ENCODE measurements at places on chromosomes 7 and 10.

- peak; percentile 14 for DNase-seq
These were observed 900 bp downstream of the MKLN1 start for GRCh38 chr7:131328377-131329175.

- peak; percentile 3 for DNase-seq
These were observed 40.1 kb downstream of the TET1 start for GRCh38 chr10:68600041-68600778.

- DNase-seq, result no peak
These were observed 841.3 kb upstream of the ZWINT start for GRCh38 chr10:57202356-57202755.

DNA sequence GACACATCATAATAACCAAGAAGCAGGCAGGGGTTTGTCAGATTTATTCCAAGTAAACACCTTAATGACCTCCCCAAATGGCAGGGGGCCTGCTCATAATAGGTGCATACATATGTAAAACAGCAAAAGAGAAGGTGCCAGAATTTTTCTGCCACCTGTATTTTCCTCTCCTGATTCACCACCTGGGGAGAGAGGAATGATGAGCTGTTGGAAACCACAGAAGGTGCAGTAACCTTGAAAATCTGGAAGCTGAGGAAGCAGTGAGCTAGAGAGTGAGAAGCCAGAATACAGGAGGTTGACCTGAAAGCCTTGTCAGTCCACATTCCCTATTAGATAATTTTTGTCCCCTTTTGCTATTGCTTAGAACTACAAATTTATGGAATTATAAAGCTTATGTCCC is 46.2 kb upstream of the PDE1C start:
- DNase-seq, result no peak

- no peak for DNase-seq
These were observed 19.6 kb downstream of the AVPI1 start for GRCh38 chr10:97667463-97667862.

DNA sequence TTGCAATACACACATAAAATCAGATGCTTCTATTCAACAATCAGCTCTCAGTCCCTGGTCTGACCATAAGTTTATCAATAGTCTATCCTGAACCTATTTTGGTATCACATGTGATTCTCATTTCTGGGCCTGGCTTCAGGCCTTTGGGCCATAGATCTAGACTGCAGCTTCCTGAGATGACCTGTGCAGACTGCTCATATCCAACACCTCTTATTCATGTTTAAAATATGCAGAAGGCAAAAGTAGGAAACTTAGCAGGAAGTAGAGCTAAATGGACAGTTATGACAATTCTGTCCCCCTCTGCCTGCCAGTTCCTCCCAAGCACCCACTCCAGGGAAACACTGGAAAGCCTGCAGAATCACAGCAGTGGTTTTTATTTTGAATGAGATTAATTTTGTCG is 53.3 kb downstream of the C7orf25 start:
- no peak for DNase-seq

- no peak for DNase-seq
These were observed 89.6 kb upstream of the FAM171A1 start for GRCh38 chr10:15460661-15461060.

DNA sequence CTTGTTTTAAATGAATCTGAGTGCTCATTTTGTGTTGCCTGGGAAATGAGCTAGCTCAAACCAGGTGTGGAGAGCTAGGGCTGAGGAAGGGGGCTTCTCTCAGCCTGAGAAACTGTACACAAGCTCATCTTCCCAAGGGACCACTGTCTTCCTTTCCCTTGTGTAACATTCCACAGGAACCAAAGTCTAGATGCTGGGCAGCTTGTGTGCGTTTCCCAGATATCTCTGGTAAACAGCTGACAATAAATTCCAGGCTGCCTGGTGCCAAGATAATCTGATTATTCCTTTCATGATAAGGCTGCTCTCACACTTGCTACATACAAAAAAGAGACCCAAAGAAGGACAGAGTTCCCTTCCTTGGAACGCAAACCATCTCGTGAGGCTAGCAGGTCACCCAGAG is 33.1 kb upstream of the MKLN1 start:
- no peak for DNase-seq

- DNase-seq, result no peak
These were observed 162.4 kb upstream of the MDFIC start for GRCh38 chr7:114759347-114760062.

DNA sequence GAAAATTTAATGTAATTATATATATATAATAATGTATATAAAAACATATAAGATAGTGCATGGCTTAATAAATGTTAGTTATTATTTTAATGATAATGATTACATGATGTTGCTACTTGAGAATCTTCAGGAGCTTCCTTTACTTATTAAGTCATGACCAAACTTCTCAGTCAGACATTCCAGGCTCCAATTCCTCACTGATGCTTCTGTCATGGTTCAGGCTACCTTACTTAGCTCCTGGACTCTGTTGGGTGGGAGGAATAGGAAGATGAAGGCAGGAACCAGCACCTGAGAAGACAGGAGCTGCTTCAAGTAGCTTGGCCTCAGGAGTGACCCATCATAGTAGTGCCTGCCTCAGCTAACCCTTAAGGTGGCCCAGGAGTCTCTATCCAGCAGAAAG is 55.0 kb upstream of the EEPD1 start:
- DNase-seq, result no peak

DNA sequence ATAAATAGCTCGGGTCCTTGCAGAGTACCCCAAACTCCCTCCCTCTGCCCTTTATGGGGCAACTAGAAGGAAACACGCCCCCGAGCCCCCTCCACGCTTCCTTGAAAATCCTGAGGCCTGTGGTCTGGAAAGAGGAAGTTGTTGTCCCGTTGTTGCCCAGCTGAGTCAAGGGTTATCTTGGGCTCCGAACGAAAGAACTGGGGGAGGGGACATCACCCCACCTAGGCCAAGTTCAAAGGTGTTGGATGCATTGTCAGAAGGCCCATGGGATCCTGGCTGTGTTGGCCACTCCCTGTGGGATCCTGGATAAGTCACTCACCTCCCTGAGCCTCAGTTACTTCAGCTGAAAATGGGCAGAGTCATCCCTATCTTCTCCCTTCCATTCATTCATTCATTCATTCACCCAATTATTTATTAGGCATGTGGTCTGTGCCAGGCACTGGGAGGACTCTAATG is at the start of gene CCL24:
CCL24 (minus strand) TSS at position 26 of the 456 bp plus-strand sequence. CDS start 91 bp downstream, outside the sequence.
- DNase-seq, result no peak

- no peak for DNase-seq
These were observed 141.9 kb downstream of the GRM3 start for GRCh38 chr7:86785641-86786040.

DNA sequence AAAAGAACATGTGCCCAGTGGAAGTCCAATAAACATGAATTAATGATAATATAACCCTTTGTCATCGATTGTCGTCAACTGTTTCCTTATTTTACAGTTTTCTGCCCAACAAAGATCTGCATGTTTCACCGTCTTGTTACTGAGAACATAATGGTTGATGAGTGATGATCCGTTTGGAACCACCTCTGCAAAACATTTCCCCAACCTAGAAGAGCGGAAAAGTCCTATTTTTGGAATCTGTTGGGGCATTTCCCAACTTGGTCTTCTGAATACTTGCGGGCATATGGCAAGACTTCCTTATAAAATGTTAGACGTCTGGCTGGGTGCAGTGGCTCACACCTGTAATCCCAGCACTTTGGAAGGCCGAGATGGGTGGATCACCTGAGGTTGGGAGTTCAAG is 32.1 kb downstream of the CNPY1 start:
- no peak for DNase-seq

DNA sequence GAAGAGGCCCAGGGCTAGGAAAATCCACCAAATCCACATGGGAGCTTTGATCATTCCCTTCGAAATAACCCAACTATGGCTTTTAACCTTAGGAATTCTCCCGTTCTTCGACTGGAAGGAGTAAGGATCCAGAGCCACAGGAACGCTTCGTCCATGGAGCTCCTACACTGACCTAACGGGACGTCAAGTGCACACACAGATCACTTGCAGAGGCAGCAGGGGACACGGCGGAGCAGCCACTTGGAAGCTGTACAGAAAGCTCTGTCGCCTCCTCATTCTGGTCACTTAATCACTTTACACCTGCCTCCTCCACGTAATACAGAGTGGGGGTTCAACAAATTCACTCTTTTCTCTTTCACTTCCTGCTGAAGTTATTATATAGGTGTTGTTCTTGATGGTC is 43.9 kb downstream of the RSU1 start:
- no peak for DNase-seq

DNA sequence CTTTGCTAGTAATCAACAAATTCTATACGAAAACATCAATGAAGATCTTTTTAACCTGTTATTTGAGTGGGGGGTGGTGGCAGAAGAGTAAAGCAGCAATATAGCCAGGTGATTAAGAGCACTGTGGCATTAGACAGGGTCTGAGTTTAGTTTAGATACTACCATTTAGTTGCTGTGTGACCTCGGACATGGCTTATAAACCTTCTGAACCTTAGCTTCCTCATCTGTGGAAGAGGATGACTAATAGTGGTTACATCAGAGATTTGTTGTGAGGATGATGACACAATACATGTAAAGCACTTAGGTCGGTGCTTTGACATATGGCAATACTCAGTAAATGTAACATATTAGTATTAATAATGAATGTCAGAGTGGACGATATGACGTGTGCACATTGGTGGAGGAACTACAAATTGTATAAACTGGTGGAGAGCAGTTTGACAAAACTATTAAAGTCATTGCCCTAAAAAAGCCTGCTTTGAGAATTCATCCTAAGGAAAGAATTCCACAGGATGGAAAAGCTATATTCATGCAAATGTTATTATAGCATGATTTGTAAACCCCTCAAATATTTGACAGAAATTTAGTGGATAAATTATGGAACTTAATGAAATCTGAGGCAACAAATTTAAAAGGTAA is 24.3 kb downstream of the SPAG6 start:
- no peak for DNase-seq

DNA sequence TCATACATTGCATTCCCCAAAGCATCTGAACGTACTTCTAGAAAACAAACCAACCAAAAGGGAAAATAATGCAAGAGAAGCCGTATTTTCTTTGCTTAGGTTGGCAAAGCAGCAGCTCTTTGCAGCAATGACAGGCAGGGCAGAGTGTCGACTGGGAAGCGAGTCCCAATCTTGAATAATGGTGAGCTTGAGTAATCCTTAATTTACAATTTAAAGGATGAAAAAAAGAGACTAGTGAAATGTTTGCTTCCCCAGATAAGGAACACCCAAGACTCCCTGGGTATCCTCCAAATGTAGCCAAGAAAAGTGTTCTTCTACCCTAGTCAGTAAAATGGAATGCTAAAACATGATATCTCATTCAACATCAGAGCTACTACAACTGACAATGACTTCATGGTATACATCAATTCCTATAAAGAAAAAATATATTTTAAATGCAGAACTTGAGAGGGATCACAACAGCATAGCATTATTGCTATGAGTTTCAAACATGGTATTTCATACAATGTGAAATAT is 32.0 kb downstream of the GPAM start:
- no peak for DNase-seq

DNA sequence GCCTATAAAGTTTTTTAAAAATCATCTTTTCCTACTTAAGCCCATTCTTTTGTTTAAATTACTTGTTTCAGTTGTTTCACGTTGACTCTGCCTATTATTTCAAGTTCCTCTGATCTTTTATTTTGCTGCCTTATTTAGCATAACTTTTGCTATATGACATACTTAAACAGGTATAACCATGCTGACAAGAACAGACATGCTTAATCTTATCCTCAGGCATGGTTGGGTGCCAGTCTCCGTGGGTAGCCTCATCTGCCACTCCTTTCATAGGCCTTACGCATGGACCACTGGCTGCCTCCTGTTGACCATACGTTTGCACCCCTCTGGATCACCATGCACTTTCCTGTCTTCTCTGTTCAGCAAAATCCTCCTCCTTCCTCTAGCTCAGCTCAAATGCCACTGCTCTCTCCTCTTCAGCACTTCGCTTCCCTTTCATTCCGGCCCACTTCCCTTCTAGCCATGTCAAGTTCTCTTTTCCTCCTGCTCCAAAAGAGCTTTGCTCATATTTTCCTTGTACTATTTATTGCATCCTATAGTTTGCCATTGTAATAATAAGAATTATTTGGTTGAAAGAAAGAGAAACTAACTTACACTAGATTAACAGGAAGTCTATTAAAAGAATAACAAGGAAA is 10.0 kb upstream of the TSPAN33 start:
- DNase-seq, result no peak

GRCh38 chr7:41046776-41047175 is 656.1 kb downstream of the INHBA start:
- no peak for DNase-seq

GRCh38 chr7:49001610-49002033 is 77.3 kb downstream of the CDC14C start:
- no peak for DNase-seq

DNA sequence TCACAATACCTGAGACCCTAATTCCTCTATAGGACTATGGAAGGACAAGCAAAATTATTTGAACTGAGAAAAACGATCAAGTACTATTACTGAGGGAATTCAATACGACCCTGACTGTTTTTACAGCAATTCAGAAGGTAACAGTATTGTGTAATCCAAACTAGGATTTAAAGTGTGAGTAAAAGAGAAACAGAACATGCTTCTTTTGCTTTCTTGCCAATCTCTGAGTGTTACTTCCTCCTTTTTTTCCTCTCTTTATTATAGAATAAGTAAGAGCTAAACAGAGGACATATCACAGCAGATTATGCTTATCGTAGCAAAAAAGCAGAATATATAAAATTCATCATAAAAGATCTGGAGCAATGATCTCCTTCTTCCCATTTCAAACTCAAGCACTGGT is 292.1 kb downstream of the THSD7A start:
- no peak for DNase-seq

DNA sequence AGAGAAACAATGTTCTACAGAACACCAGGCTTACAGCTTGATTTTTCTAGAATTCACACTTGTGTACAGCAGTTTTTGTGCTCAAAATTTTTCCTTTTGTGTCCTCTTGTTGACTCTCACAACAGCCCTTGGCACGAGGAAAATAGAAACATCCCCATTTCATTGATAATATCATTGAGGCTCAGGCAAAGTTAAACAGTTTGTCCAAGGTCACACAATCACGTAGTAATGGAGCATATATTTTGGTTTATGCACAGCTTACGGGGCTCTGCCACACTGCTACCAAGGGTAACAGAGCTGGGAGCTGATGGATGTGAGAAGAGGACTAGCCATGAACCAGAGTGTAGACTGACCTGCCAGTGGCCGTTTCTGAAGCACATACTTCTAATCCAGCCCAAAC is 292.0 kb downstream of the FZD1 start:
- DNase-seq, result no peak

GRCh38 chr10:73017955-73018480 is 63.4 kb upstream of the PLA2G12B start:
- no peak for DNase-seq

DNA sequence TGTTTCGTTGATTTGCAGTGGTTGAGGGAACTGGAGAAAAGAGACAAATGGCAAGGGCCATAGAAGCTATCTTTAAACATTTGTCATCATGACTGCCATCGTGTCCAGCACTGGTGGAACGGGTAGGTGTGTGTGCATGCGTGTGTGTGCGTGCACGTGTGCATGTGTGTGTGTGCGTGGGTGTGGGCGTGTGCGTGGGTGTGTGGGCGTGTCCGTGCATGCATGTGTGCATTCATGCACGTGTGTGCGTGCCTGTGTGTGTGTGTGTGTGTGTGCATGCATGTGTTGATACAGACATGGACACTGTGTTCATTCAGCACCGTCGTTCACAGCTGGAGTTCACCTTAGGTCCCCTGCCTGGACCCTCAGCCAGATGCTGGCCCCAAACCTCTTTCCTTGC is 38.1 kb upstream of the AP5Z1 start:
- DNase-seq, result no peak

GRCh38 chr7:141234335-141235105 is 160.7 kb downstream of the TMEM178B start:
- no peak for DNase-seq

All from stimulated activated CD4-positive, alpha-beta T cell treated with anti-CD3 and anti-CD28 coated beads, Interleukin-1b, Interleukin-23, amount 100 ng/mL, for 4 hours (primary cell).